ENCODE measurements at places on chromosomes 7 and 10.

- DNase-seq, result no peak
Observed at GRCh38 chr7:81294897-81295515, 376.2 kb upstream of the SEMA3C start.

DNA sequence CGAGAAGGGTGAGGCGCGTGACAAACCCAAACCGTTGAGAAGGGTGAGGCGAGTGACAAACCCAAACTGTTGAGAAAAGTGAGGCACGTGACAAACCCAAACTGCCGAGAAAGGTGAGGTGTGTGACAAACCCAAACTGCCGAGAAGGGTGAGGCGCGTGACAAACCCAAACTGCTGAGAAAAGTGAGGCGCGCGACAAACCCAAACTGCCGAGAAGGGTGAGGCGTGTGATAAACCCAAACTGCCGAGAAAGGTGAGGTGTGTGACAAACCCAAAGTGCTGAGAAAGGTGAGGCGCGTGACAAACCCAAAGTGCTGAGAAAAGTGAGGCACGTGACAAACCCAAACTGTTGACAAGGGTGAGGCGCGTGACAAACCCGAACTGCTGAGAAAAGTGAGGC, 25.0 kb downstream of the ESYT2 start:
- no peak for DNase-seq

DNA sequence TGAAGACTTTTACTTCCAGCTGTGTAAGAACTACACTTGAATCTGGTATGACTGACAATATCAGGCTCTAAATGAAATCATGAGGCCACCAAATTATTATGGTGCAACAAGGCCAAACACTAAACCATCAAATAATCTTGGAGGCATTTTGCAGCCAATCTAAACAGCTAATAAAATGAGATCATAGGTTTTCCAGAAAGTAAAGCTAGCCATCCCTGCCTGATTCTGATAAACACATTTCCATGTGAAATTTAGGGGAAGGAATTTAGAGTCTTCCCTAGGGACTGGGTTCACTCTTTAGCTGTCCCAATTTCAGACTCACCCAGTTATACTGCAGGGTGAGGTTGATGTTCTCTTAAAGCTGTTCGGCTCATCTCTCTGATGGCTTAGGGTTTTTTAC, 190.3 kb upstream of the TMEM196 start:
- DNase-seq, result no peak

- DNase-seq, result no peak
Observed at GRCh38 chr7:69510114-69510513, 88.2 kb upstream of the AUTS2 start.

GRCh38 chr10:102324061-102324460, 71.4 kb upstream of the NFKB2 start:
- no peak for DNase-seq

DNA sequence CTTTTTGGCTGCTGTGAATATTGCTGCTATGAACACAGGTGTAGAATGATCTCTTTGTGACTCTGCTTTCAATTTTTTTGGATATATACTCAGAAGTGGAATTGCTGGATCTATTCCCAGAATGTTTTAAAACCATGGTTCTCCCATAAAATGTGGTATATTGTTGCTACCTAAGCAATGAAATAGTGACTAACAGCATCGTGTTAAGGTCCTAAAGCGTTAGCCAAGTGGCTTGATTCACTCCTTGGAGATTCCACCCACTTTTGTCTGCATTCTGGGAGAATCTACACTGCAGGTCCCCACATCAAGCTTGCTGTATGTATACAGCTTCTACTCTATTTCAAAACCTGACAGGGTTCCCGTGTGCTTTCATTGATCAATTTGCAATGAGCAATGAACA, 105.6 kb downstream of the CDK6 start:
- DNase-seq, result no peak

- no peak for DNase-seq
Observed at GRCh38 chr7:52447581-52448180, 587.8 kb upstream of the POM121L12 start.

- no peak for DNase-seq
Observed at GRCh38 chr10:2246747-2247146, 509.4 kb upstream of the ADARB2 start.

GRCh38 chr7:90474284-90475210, 5.1 kb downstream of the PTTG1IP2 start:
- DNase-seq, result no peak

DNA sequence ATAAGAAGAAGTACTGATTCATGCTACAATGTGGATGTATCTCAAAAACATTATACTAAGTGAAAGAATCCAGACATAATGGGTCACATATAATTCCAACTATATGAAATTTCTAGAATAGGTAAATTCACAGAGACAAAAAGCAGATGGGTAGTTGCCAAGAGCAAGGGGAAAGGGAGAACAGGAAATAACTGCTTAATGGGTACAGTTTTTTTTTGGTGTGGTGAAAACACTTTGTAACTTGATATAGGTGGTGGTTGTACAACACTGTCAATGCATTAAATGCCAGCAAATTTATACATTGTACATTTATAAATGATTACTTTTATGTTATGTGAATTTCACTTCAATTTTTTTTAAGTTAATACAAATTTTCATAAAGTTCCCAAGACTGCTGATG, 19.4 kb upstream of the LRRN3 start:
- DNase-seq, result no peak

GRCh38 chr10:48798481-48799254, 114.0 kb downstream of the WDFY4 start:
- no peak for DNase-seq

GRCh38 chr7:10257438-10257837, 716.2 kb upstream of the PHF14 start:
- DNase-seq, result no peak

GRCh38 chr7:148963583-148964482, 64.5 kb downstream of the PDIA4 start:
- DNase-seq, result no peak

GRCh38 chr7:101506531-101506930, 122.6 kb downstream of the MYL10 start:
- no peak for DNase-seq

DNA sequence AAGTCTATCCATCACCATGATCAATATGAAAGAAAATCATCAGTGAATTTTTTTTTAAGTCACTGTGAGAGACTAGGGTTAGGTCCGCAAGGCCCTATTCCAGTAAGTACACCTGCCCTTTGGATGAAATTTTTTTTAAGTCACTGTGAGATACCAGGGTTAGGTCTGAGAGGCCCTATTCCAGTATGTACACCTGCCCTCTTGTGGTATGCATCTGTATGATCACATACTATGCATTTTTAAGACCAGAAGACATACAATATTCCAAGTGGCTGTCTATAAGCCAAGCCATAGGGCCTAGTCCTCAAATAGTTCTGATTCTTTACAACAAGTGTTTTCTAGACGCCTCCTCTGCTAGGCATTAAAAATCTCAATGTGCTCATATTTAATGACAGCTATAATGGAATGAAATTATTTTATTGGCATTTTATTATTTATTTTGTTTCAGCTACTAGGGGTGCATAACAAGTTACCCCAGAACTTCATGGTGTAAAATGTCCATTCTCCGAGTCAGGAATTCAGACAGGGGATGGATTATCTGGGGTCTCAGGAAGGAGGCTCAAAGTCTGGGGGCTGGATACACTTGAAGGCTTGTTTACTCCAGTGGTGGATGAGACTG, 53.1 kb downstream of the TEX36 start:
- DNase-seq, result no peak

DNA sequence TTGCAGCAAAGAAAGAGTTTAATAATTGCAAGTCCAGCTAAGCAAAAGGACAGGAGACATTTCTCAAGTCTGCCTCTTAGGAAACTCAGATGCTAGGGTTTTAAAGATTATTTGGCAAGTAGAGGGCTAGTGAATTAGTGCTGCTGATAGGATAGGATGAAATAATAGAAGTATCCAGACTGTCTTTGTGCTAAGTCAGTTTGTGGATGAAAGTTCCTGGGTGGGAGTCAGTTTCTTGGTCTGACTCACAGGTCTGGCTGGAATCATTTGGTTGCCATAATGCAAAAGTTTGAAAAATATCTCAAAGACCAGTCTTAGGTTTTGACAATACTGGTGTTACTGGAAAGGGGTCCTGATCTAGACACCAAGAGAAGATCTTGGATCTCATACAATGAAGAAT, 42.6 kb upstream of the INHBA start:
- DNase-seq, result no peak

DNA sequence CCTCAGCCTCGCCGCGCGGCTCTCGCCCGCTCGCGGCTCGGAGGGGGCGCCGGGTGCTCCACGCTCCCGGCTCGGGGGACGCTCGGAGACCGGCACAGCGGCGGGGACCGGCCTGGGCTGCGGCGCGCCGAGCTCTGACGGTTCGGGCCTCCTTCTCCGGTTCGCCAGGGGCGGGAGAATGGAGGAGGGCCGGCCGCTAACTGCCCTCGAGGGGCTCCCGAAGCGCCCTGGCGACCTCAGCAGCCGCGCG, 232 bp upstream of the GRID1 start:
- no peak for DNase-seq

GRCh38 chr10:95229724-95230627, 35.9 kb downstream of the ACSM6 start:
- DNase-seq, result no peak

- DNase-seq, result no peak
Observed at GRCh38 chr10:132434405-132435005, 37.5 kb downstream of the PWWP2B start.

DNA sequence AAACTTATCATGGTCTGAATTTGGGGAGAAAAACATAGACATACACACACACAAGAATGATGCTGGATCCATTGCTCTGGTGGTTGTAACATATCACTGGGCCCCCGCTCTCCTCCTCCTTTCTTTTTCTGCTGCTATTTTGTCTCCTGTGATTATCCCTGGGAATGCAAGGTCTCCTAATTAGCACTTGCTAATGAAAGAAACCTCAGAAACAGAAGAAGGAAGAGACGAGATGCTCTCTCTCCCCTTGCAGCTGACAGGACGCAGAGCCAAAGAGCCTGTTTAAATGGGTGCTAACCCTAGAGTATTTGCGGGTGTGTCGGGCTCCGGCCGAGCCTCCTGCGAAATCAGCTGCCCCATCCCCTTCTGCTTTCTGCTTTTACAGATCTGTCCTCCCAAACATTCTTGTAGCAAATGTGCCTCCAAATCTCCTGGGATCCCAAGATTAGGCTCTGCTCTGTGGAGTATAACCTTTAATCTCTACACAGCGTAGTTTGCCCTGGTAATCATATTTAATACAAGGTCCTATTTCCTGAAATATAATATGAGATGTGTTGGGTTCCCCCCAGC, 81.5 kb downstream of the FRMPD2 start:
- DNase-seq, result no peak

DNA sequence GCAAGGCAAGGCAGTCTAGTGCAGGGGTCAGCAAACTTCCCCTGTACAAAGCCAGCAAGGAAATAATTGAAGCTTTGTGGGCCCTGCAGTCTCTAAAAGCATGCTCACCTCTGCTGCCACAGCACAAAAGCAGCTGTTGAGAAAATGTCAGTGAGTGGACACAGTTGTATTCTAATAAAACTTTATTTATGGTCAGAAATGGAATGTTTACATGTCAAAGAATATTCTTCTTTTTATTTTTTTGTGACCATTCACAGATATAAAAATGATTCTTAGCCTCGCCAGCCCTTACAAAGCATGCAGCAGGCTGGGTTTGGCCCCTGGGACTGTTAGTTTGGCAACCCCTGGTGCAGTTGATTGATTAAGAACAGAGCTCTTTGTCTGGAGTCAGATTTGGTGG, 192.4 kb downstream of the BUB3 start:
- DNase-seq, result no peak

- DNase-seq, result no peak
Observed at GRCh38 chr7:24245362-24245761, 38.6 kb upstream of the NPY start.

DNA sequence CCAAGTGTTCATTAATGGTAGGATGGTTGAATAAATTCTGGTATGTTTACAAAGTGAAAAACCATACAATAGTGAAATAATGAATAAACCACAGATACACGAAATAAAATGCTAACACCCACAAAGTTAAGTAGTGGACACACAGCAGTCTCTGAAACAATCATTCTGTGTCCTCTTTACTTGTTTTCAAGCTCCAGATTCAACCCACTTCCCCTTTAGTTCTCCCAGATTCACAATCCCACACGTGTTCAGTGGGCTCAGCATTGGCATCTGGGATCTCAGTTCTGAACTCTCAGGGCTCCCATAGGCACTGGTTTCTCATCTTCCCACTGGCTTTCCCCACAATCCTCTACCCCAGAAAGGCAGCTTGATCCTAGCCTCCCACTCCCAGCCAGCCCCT, 44.9 kb downstream of the SEM1 start:
- no peak for DNase-seq

DNA sequence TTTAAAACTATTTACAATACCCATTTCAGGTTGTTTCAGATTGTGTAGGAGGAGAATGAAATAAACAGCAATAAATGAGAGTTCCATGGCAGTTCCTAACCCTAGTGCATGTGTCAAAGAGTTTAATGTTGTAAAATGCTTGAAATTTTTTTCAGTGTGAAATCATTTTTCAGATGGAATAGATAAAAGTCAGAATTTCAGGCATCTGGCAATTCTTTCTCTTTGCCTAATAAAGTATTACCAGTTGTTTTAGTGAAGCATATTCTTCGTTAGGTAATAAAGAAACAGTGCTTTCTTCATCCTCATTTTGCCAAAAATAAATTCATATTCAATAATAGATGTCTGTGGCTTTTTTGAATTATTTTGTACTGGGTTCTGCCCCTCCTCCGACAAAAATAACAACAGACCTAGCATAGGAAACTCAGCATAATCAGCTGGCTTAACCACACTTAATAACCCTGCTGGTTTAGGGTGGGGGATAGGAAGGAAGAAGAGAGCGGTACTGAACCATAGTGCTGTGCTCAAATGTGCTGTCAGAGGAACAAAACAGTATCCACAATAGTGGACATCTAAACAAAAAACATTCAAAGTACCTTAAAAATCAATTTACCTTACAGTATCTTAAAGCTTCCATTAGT, 39.1 kb downstream of the MINDY3 start:
- no peak for DNase-seq

GRCh38 chr10:114376523-114376922, 27.8 kb downstream of the AFAP1L2 start:
- DNase-seq, result no peak

DNA sequence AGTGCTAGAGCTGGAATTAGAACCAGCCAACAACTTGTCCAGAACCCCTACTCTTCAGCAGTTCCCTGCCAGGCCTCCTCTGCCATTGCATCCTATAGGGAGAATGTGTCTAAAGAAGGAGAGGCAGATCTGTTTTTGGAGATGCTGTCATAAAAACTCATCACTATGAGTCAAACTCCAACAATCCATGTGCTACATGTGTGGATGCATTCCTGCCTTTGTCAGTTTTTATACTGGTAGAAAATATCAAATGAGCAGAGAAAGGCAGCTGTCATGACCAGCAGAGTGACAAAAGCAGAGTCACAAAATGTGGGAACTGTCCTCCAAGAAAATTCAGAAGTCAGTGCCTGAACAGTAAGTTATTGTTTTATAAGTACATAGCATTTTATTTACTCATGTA, 93.0 kb downstream of the ABLIM1 start:
- DNase-seq, result no peak

Measured in stimulated activated CD8-positive, alpha-beta memory T cell treated with anti-CD3 and anti-CD28 coated beads, Interleukin-15, amount 100 ng/mL, for 24 hours (primary cell).